ENCODE measurements at places on chromosomes 3 and 15.

DNA sequence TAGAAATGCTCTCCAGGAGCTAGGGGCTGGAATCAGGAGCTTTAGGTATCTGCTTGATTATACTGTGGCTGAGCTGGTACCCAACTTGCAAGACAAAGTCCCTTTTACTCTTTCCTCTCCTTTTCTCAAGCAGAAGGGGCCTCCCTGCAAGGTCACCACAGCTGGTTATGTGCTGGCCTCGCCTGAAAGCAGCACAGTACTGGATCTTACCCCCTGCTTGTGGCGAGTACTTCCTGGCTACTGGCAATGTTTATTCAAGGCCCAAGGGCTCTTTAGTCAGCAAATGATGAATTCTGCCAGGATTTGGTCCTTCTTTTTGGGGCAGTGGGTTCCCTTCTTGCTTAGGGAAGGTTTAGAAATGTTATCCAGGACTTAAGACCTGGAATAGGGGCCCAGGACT is 234.6 kb downstream of the RAP2B start:
- DNase-seq: no peak

GRCh38 chr3:128226186-128226725 is 73.0 kb downstream of the EEFSEC start:
- DNase-seq: no peak

- no peak for DNase-seq
Observed at GRCh38 chr15:36896949-36897348, 203.4 kb downstream of the MEIS2 start.

GRCh38 chr3:71128961-71129360 is 454.6 kb downstream of the FOXP1 start:
- DNase-seq: no peak

GRCh38 chr3:195025056-195025883 is 245.7 kb downstream of the XXYLT1 start:
- no peak for DNase-seq

DNA sequence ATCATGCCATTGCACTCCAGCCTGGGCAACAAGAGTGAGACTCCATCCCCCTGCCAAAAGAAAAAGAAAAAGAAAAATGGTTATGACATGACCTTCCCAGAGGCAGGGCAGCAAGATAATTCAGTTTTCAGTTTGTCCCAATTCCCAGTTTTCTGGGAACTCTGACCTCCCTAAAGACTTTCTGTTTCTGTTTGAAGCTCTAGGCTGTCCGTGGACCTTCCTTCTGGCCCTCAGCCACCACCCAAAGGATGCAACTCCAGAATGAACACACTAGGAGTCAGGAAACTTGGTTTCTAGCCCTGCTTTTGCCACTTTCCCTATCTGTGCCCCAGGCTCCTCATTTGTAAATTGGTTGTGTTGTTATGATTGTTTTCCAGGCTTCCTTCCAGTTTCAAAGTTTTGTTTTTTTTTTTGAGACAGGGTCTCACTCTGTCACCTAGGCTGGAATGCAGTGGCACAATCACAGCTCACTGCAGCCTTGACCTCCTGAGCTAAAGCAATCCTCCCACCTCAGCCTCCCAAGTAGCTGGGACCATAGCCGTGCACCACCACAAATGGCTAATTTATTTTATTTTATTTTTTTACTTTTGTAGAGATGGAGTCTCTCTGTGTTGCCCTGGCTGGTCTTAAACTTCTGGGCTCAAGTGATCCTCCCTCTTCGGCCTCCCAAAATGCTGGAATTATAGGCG is 68.6 kb downstream of the CDC25A start:
- DNase-seq: no peak

GRCh38 chr15:100053474-100054121 is 288.2 kb downstream of the ADAMTS17 start:
- no peak for DNase-seq

- DNase-seq: no peak
Observed at GRCh38 chr3:51522273-51522962, 16.1 kb upstream of the RAD54L2 start.

DNA sequence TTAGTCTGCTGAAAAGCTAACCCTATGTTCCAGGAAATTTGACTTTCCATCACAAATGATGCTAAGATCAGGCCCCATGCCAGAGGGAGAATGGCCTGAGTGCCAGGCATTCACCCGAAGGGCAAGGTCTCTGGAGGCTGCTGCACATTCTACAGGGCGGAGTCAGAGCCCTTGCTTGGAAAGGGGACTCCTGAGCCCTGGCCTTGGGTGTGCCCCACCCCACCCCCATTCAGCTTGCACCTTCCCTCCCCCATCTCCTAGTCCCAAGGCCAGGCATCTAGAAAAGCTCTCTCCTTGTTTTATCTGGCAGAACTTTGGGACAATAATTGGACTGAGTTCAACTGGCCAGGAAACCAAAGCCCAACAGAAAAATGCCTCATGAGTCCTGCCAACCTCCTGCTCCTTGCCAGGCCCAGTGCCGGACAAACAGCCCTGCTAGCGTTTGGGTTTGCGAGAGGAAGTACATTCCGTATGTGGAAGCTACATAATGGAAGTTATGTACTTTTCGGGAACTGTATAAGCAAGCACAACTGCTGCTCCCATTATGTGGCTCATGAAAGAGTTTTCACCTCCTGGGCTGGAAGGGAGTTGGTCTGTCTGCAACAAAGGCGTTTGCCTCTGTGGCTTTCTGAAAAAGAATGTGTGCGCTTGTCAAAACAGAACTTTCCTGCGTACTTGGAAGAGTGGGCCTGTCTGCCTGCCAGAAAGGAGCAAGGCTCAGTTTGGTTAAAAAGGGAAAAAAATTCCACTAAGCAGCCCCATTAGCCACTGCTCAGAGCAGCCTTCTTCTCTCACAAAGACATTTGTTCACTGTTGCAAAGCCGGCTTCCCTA is 321.5 kb upstream of the CTNNB1 start:
- no peak for DNase-seq

- DNase-seq: no peak
Observed at GRCh38 chr3:171829841-171830517, 13.2 kb upstream of the TMEM212 start.

DNA sequence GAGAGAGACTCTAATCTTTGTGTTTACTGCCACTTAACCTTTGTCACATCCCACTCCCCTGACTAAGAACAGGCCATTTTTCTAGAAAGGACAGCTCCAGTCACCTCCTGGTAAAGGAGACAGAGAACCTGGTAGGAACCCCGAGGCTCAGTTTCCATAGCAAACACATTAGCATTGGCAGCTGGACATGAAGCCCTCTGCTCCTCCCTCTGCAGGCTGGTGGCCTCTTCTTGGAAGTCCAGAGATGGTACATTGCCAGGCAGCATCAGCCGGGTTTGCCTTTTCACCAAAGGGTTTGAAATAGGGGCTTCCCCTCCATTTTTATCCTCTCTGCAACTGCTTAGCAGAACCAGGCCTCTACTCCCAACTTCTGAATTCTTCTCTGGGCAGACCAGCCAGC is 213.4 kb upstream of the SEMA6D start:
- no peak for DNase-seq

GRCh38 chr3:176914764-176915163 is 282.5 kb downstream of the TBL1XR1 start:
- no peak for DNase-seq

DNA sequence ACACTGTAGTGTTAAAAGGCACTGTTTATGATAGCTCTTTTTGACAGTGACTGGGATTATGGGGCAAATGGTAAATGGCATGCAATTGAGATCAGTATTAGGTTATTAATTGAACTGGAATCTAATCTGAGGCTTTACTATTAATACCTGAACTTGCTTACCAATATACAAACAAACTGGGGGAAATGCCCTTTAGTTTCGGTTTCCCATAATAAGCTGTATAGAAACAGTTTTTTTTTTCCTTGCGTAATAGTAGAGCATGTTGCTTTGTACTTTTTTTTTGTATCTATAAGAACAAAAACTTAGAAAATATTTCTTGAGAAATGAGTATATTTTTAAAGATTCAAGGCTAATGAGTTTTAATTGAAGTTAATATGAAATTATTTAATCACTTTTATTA is 95.0 kb downstream of the FNDC3B start:
- DNase-seq: no peak

- DNase-seq: no peak
Observed at GRCh38 chr15:89787944-89788343, 11.8 kb downstream of the MESP2 start.

- DNase-seq: no peak
Observed at GRCh38 chr3:39388741-39389248, 5.6 kb downstream of the SLC25A38 start.

- DNase-seq: no peak
Observed at GRCh38 chr15:63522225-63522578, 17.8 kb downstream of the USP3 start.

GRCh38 chr3:8869613-8870012 is 93.7 kb downstream of the RAD18 start:
- DNase-seq: no peak

- no peak for DNase-seq
Observed at GRCh38 chr3:177591379-177591778, 394.1 kb upstream of the TBL1XR1 start.

GRCh38 chr3:157589211-157589610 is 86.0 kb upstream of the VEPH1 start:
- no peak for DNase-seq

DNA sequence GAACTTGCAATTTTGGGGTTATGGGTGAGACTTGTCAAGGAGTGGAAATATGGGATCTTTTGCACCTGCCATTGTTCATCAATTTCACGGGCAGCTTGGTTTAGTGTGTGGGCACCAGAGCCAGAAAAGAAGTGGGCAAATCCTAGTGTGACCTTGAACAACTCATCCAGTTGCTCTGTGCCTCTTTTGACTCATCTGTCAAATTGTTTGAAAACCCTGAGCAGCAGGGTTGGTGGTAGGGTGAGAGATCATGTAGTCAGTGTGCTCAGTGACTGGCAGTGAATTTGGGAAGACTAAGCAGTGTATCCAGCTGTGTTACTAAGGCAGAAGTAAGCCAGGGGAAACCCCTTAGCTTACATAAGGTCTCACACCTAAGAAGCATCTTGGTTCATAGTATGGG is 293.0 kb upstream of the TRIM42 start:
- no peak for DNase-seq

DNA sequence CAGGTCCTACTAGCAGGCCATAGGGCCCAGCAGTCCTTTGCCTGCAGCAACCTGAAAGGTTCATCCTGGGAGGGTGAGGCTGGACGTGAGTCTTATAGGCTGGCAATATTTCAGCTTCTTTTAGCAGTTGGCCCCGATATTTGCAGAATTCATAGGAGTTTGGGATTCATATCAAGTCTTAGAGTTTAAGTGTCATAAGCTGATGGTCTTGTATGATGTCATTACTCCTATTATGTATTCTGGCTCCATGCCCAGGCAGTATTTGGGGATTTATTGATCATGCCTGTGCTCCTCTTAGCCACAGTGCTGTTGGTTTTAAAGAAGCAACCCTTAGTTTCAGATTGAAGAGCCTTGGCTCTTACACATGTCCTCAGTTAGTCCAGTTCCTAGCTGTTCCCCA is 41.3 kb upstream of the POLR2M start:
- no peak for DNase-seq

DNA sequence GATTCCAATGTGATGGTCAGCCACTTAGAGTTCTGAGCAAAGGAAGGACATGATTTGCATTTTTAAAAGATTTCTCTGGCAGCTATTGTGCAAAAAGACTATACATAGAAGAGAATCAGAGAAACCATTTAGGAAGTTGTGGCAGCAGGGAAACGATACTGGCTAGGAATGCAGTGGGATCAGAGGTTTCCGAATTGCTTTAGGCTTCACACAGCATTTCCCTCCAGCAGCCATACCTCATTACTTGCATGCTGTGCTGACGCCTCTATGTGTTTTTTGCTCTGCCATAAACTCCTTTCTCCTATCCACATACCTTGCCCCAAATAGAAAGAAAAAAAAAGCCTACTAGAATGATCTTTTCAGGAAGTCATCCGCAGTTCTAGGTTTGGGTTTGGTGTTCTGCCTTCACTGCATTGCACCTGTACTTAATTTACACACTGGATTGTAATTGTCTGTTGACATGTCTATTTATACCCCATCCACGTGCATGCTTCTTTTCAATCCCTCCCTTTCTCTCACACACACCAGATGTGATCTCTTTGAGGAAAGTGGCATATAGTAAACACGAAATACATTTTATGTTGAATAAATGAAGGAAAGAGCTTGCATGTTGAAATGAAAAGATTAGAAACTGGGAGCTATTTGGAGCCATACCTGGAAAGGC is 860.3 kb upstream of the SEMA6D start:
- no peak for DNase-seq

GRCh38 chr3:190165253-190165652 is 44.6 kb upstream of the P3H2 start:
- no peak for DNase-seq

DNA sequence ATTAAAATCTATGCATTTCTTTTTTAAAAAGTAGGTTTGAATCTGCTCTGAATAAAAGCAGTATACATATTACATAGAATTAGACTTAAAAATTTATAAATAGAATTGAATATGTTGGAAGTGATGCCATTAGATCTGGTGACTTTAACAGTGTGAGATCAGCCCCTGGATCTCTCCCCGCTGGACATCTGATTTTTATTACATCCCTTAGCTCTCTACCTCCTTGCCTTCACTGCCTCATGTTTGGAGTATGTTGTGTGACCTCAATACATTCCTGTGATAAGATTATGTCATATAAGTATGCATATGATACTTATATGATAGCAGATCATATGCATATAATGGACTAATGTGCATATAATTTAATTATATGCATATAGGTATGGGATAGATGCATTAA is 643.4 kb upstream of the NR2F2 start:
- no peak for DNase-seq

- DNase-seq: no peak
Observed at GRCh38 chr3:175716446-175716845, 857.3 kb downstream of the NAALADL2 start.

GRCh38 chr15:86647810-86648440 is 568.3 kb downstream of the AGBL1 start:
- no peak for DNase-seq

DNA sequence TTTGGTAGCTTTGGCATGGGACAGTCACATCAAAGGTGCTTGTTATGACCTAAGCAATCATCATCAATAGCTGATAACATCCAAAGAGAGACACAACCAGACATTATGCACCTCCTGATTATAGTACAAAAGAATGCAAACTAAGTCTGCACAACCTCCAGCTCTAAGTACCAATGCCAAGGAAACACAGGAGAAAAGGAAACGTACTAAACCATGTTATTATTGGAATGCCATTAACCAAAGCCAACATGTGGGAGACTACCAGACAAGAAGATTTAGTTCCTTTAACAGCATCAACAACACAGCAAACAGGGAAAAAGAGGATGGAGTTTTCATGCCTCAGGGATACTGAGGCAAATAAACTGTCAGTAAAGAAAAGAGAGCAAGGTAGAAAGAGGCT is 61.4 kb downstream of the CD47 start:
- no peak for DNase-seq

DNA sequence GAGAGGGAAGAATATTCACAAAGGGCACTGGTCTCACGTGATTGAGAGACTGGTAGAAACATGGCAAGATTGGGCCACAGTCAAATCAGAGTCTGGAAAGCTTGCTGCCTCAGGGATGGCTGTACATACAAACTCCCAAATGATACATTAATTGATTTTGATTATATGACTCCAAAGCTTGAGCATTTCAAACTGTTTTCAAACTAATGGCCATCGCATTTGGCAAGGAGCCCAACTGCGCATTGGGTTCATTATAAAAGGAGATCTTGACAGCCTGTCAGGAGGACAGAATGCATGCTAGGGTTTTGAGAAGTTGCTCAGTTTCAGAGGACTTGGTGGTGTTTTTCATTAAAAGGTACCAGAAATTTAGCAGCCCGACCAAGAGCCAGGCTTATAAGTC is 117.7 kb downstream of the PTPRG start:
- DNase-seq: no peak

Data from activated gamma-delta T cell treated with Interleukin-2 at 50 U/mL for 16 hours (primary cell).